Dorsolateral prefrontal cortex (tissue), 122 donors: ENCODE measurements at places on chromosomes 13 and 19.
A peak's percentile ranks its signal among the peaks of the same experiment; 100 is the strongest.

GRCh38 chr13:75635828-75636435 lies at the start of gene LMO7:
Gene LMO7, plus strand, starts transcription at chr13:75636330. Its CDS starts 328 bp downstream, at chr13:75636658.
- DNase-seq: peak; percentile 52

DNA sequence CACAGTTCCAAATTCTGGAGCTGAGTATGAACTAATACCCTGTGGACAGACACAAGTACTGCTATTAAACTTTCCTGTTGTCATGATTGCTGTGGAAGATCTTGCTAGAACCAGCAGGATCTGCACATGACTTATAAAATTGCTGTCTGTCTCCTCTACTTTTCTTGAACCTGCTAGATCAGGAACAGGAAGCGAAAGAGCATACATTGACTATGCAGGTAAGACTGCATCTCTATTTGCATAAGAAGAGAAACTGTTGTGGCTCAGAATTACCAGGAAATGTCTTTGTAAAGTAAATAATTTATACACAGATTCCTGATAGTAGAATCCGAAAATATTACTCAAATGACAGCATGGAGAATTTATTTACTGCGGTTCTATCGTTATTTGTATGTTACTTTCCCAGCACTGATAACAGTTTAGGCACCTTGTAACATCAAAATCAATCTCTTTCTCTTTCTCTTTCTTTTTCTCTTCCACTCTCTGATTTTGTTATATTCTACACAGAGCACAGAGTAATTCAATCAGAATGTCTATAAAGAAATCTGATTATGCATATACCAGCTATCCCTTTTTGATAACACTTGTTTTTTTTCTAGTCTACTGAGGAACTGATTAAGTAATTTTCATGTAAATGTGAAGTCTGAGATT lies 226.5 kb downstream of the MYO16 start:
- no peak for DNase-seq

- peak; percentile 72 for DNase-seq
Observed at GRCh38 chr13:112443995-112444311, 67.8 kb downstream of the SPACA7 start.

GRCh38 chr19:17951990-17952976 lies 14.6 kb upstream of the KCNN1 start:
- DNase-seq: no peak

- no peak for DNase-seq
Observed at GRCh38 chr19:35392742-35393715, 22.2 kb downstream of the GPR42 start.

DNA sequence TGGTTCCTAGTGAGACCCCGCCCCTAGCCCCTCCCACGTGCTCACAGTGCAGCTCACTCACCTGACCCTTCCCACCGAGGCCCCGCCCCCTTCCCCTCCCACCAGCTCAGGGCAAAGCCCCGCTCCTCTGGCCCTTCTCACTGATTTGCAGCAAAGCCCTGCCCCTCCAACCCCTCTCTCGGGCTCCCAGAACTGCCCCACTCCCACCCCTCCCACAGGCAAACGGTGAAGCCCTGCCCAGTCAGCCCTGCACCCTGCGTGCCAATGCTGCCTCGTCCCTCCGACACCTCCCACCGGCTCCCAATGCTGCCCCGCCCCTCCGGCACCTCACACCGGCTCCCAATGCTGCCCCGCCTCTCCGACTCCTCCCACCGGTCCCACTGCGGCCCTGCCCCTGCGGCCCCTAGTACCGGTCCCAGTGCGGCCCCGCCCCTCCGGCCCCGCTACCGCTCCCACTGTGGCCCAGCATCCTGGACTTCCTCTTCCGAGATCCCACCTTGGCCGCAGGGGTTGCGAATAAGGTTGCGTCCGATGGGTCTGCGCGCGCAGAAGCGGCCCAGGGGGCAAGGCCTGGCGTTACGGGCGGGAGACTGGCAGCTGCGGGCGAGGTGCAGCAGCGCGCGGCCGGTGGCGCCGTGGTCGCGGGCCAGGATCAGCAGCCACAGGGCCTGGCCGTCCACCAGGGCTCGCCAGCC lies 834 bp downstream of the FBXO27 start:
- peak; percentile 88 for DNase-seq

GRCh38 chr19:18167975-18168645 lies 5.5 kb upstream of the IFI30 start:
- DNase-seq: peak; percentile 64

GRCh38 chr19:43465468-43466120 lies at the start of gene LYPD3:
Gene LYPD3, minus strand, starts transcription at chr19:43465608. Its CDS starts 37 bp downstream, at chr19:43465571.
- DNase-seq: no peak

GRCh38 chr19:58356766-58357480 lies 3.6 kb upstream of the A1BG start:
- DNase-seq: no peak

GRCh38 chr13:114226088-114226487 lies 8.6 kb upstream of the CDC16 start:
- DNase-seq: no peak

- no peak for DNase-seq
Observed at GRCh38 chr19:14772467-14772866, 5.9 kb downstream of the ADGRE2 start.

- no peak for DNase-seq
Observed at GRCh38 chr13:46515803-46516202, 37.2 kb upstream of the LRCH1 start.

DNA sequence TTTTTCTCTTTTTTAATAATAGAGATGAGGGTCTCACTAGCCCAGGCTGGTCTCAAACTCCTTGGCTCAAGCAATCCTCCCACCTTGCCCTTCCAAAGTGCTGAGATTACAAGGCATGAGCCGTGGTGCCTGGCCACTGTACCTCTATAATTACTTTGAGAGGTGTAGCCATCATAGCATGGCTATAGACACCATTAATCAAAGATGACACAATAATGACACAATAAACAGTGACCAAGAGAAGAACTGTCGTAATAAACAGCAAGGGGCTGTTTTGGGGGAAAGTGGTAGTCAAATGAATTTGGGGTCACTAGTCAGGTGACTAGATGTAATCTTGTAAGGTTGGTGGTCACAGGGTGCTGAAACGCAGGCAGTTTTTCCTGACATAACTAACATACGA lies 30.4 kb downstream of the KLF5 start:
- DNase-seq: no peak

- DNase-seq: no peak
Observed at GRCh38 chr19:1001538-1002166, 1.4 kb downstream of the GRIN3B start.

- no peak for DNase-seq
Observed at GRCh38 chr19:47469363-47469700, 2.4 kb downstream of the SLC8A2 start.

GRCh38 chr19:10565028-10565566 lies 713 bp downstream of the KRI1 start:
- no peak for DNase-seq

DNA sequence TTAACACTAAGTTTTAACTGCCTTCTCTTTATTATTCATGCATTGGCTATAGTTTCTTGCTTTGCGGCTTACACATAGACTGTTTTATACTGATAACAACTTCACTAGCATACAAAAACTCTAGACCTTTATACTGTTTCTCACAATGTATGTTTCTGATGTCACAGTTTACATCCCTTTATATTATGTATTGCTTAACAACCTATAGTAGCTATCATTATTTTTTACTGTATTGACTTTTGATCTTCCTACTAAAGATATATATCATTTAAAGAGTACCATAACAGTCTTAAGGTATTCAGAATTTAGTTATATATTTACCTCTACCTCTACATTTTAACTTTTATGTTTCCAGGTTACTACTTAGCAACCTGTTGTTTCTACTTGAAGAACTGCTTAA lies 543.3 kb upstream of the ARGLU1 start:
- DNase-seq: no peak

GRCh38 chr13:27170221-27170515 lies 1.4 kb downstream of the USP12 start:
- no peak for DNase-seq

DNA sequence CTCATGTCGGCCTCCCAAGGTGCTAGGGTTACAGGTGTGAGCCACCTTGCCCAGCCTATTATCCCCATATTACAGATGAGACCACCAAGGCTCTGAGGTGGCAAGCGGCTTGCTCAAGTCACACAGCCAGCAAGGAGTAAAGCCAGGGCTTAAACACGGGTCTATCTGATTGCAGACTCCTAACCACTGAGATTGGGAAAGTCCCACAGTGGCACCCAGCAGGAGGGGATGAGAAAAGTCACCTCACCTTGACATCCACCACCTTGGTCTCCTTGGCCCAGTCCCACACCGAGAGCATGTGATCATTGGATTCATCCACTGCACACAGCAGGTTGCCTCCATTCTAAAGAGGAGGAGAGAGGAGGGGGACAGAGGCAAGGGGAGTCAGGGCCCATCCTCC lies 9.5 kb downstream of the EML2 start:
- DNase-seq: no peak

- no peak for DNase-seq
Observed at GRCh38 chr13:67505376-67505775, 275.2 kb upstream of the PCDH9 start.

GRCh38 chr19:30722761-30723160 lies 350.6 kb downstream of the ZNF536 start:
- DNase-seq: no peak

GRCh38 chr19:38280030-38280921 lies 15.9 kb downstream of the SPINT2 start:
- no peak for DNase-seq

- DNase-seq: peak; percentile 60
Observed at GRCh38 chr19:45769821-45770191, 754 bp upstream of the SIX5 start.

DNA sequence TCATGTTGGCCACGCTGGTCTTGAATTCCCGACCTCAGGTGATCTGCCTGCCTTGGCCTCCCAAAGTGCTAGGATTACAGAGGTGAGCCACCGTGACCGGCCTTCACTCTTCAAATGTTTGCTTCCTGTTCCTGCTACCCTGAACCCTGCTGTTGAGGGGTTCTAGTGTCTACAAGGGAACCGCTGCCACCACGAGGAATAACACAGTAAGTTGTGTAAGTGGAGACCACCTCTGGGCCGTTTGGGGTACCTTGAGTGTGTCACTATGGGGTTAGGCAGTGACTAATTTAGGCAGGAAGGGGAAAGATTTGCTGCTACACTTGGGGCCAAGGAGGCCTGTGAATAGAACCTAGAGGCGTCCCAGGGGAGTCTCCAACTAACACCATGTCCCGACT lies 2.2 kb upstream of the MYADM start:
- no peak for DNase-seq

DNA sequence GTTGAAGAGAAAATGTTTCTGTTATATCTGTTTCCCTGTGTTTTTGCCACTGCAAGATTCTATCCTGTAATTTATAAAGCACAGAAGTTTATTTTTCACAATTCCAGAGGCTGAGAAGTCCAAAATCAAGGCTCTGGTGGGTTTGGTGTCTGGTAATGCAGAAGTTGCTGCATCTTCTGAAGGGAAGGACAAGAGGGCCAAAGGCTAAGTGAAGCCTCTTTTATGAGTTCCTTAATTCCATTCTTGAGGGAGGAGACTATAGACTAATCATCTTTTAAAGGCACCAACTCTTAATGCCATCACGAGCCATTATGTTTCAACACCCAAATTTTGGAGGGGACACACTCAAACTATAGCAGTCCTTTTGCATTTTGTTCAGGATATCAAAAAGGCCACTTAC lies 34.1 kb upstream of the WDFY2 start:
- no peak for DNase-seq

GRCh38 chr19:51681286-51681941 lies 11.7 kb upstream of the SPACA6 start:
- no peak for DNase-seq

DNA sequence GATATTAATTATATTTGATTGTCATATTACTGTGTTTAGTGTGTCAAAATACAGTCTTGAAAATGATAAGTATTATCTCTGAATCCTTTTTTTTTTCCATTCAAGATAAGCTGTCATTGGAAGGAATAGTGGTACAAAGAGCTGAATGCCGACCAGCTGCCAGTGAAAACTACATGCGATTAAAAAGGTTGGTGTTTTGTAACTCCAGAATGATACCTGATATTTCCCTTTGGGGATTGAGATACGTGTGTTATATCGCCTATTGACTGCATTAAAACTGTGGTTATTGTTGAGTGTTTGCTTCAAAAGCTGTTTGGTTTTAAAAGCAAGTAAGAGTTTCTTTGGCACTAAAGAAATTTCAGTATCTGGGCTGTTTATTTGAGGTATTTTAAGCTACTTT lies 6.5 kb upstream of the KCTD4 start:
- DNase-seq: no peak

GRCh38 chr13:21911646-21912298 lies 240.9 kb downstream of the FGF9 start:
- DNase-seq: no peak

DNA sequence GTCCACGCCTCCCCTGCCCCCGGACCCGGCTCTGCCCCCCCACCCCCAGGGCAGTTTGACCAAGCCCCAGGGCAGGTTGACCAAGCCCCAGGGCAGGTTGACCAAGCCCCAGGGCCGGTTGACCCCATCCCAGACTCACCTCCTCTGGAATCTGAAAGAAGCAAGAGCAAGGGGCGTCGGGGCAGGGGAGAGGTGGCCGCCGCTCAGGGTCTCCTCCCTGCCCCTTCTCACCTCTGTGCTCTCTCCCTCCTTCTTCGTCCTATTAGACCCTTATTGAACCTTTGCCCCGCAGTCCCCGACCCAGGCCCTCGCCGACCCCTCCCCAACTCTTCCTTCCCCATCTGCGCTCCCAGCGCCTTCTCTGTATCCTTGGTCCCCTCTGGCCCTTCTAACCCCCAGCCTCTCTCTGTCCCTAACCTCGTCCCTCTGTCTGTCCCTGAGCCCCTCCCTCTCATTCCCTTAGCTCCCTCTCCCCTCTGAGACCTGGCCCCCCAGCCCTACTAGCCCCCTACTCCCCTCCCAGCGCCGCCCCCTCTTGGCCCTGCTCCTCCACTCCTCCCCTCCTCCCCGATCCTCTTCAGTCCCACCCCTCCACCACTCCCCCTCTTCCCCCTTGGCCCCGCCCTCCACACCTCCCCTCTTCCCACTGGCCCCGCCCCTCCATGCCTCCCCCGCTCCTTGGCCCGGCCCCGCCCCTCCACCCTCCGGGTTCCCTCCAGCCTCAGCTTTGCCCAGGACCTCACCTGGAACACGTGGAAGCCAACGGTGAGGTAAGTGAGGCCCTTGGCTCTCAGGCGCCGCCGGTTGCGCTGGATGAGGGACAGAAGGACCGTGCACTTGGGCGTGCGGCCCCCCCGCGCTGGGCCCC lies 7.6 kb downstream of the CAPN12 start:
- no peak for DNase-seq

DNA sequence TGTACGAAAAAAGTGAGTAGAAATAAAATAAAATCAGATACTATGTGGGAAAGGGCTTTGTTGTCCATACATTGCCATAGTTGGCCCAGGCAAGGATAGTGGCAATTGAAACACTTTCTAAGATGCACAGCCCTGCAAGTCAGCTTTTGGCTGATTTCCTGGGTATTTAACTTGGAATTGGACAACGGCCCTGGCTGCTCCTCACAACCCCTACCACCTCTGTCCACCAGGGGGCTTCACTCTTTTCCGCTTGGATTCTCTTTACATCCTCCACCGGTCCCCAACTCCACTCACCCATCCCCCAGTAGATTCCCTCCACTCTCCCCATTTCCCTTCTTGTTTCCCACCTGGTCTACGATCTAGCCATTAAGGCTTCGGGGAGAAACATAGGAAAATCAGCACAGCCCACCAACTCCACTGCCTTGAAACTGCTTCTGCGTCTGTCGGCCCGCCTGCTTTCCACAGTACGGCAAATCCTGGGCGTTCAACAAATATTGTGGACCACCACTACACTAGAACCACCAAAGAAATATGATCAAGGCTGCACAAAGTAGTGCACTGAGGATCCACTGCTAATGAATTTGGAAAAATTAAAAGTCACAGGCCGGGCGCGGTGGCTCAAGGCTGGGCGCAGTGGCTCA lies 48.6 kb upstream of the GTF3A start:
- peak; percentile 34 for DNase-seq
